ENCODE measurements at places on chromosomes 16 and 17.

- no peak overlapping the region for H3K4me3 ChIP-seq
- peaks cover 13% of the 10 kb centered on the region for H3K36me3 ChIP-seq
- H3K4me1 ChIP-seq, result peaks cover 49% of the 10 kb centered on the region
- peak; percentile 60 for DNase-seq
- H3K27ac ChIP-seq, result peak overlapping the region; percentile 67
Measured at GRCh38 chr16:16030449-16030848, 81.0 kb downstream of the ABCC1 start.

DNA sequence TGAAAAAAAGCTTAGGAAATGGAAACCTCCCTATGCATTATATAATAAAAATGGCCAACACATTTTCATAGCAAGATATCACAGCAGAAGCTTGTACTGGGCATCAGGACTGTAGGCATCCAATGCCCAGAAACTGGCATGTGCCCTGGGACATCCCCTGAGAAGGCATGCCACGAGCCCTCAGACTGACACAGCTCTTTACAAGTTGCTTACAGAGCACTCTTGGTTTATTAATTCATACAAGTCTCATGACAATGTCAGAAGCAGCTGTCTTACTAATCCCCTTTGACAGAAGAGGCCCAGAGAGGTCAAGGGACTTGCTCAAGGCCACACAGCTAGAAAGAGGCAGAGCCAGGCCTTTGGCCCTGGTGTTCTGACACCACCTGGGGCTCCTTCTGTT, 5.6 kb upstream of the CCL2 start:
- no peaks in the 10 kb centered on the region for H3K36me3 ChIP-seq
- peaks cover 96% of the 10 kb centered on the region for H3K4me1 ChIP-seq
- no peak for DNase-seq
- no peak overlapping the region for H3K4me3 ChIP-seq
- H3K27me3 ChIP-seq, result no peaks in the 10 kb centered on the region
- peak overlapping the region; percentile 43 for H3K27ac ChIP-seq

GRCh38 chr16:739560-740458, 988 bp downstream of the CIAO3 start:
- peaks cover 15% of the 10 kb centered on the region for H3K4me1 ChIP-seq
- H3K4me3 ChIP-seq, result peak overlapping the region; percentile 97
- DNase-seq, result no peak
- H3K27me3 ChIP-seq, result no peaks in the 10 kb centered on the region

- H3K4me1 ChIP-seq, result peaks cover 9% of the 10 kb centered on the region
- DNase-seq, result no peak
- H3K27ac ChIP-seq, result no peak overlapping the region
- no peak overlapping the region for H3K4me3 ChIP-seq
- H3K36me3 ChIP-seq, result peaks cover 51% of the 10 kb centered on the region
Measured at GRCh38 chr17:81672504-81672903, 6.0 kb downstream of the CCDC137 start.

DNA sequence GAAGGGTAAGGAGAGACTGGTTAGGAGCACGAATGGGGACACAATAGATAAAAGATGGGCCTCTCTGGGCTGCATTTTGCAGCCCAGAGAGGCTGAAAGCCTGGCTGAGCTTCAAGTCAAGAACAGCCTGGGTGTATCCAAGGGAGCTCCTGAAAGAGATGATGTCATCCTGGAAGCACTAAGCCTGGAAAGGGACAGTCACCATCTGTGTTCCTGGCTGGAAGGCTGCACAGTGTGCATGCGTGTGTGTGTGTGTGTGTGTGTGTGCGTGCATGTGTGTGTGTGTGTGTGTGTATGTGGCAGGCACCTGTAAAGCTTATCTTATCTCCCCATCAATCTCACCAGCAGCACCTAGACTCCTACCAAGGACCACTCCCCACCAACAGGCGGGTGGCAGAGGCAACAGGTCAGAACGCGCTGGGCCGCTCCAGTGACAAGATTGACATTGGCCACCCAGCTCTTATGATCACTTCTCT, 44.1 kb downstream of the COG7 start:
- H3K27ac ChIP-seq, result peak overlapping the region; percentile 31
- no peak for DNase-seq
- H3K4me1 ChIP-seq, result no peaks in the 10 kb centered on the region
- H3K4me3 ChIP-seq, result no peak overlapping the region
- peaks cover 80% of the 10 kb centered on the region for H3K36me3 ChIP-seq
- no peaks in the 10 kb centered on the region for H3K27me3 ChIP-seq

All from lower lobe of right lung (tissue), 2 donors.